H4 (cell line): ENCODE measurements at places on chromosomes 16 and 17.

- DNase-seq = no peak
These were observed 121.1 kb downstream of the SPACA3 start for GRCh38 chr17:33112763-33113162.

DNA sequence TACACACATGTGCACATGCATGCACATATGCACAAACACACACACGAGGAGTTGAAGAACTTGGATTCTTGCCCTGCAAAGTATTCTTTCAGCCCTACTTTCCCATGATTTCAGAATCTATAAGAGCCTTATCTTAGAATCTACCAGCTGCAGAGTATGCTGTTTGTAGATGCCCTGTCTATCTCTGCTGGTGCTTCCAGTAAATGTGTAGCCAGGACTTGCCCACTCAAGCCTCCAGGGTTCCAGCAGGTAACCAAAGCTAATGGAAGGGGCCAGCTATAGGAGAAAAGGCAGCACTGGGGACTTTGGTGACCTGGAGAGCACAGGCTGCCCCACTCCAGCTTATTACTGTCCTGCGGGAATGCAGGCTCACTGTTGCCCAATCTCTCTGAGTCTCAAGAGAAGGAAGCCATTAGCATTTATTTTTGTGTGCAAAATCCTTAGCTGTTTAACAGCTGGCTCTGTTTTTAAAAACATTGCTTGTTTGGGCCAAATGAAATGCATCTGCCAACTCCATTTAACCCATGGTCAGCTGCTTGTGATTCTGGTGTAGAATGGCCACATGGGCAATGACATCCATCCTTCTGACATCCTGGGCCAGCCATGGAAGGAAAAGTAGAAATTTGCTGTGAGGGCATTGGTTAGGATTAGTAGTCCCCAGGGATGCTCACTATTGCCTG is 28.6 kb upstream of the XYLT1 start:
- DNase-seq = no peak

GRCh38 chr17:30840771-30841170 is 9.0 kb downstream of the ATAD5 start:
- DNase-seq = no peak

GRCh38 chr17:61354895-61355874 is 44.5 kb upstream of the TBX2 start:
- no peak for DNase-seq

DNA sequence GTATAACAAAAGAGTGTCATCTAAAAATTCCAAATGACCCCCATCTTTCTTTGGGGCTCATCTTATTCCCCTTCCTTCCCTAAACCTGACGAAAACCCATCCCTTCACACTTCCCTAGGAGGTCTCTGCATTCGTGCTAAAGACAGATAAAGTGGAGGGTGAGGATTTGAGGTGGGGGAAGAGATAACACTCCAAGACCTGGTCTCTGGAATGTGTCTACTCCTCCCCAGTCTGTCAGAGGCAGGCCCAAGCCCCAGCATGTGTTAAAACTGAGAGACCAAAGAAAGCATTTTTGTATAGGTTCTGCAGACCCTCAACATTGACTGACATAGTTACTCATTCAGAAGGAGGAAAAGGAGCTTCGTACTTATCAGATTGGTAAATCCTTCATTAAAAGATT is 11.0 kb upstream of the LHX1 start:
- no peak for DNase-seq

GRCh38 chr16:50326835-50327465 is 41.8 kb downstream of the BRD7 start:
- no peak for DNase-seq

- no peak for DNase-seq
These were observed 146.6 kb downstream of the SKAP1 start for GRCh38 chr17:48283411-48283810.

DNA sequence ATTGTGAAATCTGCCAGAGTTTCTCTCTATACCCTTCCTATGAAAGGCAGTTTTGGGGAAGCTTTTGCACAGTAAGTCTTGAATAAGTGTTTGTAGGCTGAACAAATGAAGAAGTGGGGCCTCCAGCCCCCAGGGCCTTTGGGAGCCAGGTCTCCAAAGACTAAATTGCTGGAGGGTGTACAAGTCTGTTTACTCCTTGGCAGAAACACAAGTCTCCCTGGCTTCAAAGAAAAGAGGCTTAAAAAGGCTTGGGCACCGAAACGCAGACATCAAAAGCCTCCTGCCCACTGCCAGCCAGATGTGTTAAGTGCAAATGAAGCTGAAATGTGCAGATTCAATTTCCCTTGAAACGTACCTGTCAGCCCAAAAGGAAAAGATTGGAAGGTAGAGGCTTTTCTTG is 146.3 kb downstream of the TMEM132E start:
- no peak for DNase-seq

GRCh38 chr16:66263168-66263972 is 103.1 kb upstream of the CDH5 start:
- DNase-seq = peak; percentile 32

DNA sequence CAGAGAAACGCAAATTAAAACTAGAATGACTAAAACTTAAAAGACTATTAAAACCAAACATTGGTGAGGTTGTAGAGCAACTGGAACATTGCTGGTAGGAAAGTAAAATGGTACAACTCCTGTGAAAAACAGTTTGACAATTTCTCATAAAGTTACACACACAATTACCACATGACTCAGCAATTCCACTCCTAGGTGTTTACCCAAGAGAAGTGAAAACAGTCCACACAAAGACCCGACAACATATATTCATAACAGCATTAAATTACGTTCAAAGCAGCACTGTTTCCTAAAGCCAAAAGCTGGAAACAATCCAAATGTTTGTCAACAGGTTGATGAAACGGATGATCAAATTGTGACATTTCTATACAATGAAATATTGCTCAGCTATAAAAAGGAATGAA is 26.5 kb upstream of the ALOX12 start:
- no peak for DNase-seq

DNA sequence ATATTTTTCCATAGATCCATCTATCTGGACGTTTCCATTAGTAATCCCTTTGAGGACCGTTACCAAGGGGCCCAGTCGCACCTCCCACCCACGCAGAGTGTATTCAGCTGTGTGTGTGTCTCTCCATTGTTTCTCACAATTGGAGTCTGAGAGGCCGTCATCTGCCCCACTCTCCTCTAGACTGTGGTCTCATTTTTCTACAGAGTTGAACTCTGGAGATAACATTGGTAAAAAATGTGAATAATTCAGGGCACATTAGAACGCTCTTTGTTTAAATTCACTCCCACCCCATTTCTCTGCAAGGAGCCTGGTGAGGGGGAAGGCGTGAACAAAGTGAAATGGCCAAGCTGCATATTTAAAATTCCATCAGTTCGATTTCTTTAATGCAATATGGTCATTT is 333.1 kb upstream of the MAF start:
- no peak for DNase-seq

DNA sequence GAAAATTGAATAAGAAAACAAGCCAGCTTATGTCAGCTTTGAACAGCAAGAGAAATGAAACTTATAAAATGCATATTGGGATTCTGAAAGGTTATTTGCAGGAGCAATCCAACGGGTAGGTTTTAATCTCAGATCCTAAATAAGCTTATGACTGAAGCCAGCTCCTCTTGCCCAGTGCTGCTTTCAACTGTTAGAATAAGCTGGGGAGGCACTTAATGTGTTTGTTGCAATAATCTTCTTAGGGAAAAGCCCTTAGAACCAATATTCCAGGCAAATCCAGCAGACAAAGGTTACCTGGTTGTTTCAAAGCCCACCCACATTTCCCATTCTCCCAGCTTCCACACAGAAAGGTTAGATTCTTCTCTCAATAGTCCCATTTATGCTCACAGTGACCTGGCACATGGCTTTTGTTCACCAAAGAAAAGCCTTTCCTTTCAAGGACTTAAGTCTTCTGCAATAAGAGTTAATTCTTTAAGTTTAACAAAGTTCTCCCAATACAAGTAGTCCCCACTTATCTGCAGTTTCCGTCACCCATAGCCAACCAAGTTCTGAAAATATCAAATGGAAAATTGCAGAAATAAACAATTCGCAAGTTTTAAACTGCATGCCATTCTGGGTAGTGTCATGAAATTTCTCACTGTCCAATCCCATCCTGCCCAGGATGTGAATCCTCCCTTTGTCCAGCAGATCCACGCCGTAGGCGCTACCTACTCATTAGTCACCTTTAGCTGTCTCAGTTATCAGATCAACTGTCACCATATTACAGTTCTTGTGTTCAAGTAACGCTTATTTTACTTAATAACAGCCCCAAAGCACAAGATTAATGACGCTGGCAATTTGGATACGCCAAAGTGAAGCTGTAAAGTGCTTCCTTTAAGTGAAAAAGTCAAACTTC is 5.9 kb downstream of the TEX2 start:
- DNase-seq = no peak

DNA sequence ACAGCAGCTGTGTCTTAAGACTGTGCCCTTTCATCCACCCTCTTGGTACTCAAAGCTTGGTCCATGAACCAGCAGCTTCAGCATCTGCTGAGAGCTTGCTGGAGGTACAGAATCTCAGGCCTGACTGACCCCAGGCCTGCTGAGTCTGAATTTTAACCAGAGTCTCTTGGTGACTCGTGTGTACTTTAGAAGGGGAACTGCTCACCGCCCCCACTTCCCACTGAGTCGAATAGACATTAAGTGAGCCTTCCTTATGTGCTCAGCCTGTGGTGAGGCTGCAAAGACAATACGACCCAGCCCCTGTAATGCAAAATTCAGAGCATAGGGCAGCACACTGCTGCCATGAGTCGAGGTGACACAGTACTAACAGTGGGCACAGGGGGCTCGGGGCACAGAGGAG is 662.8 kb downstream of the WWOX start:
- no peak for DNase-seq

GRCh38 chr17:57808882-57809281 is 41.0 kb downstream of the MRPS23 start:
- DNase-seq = no peak

DNA sequence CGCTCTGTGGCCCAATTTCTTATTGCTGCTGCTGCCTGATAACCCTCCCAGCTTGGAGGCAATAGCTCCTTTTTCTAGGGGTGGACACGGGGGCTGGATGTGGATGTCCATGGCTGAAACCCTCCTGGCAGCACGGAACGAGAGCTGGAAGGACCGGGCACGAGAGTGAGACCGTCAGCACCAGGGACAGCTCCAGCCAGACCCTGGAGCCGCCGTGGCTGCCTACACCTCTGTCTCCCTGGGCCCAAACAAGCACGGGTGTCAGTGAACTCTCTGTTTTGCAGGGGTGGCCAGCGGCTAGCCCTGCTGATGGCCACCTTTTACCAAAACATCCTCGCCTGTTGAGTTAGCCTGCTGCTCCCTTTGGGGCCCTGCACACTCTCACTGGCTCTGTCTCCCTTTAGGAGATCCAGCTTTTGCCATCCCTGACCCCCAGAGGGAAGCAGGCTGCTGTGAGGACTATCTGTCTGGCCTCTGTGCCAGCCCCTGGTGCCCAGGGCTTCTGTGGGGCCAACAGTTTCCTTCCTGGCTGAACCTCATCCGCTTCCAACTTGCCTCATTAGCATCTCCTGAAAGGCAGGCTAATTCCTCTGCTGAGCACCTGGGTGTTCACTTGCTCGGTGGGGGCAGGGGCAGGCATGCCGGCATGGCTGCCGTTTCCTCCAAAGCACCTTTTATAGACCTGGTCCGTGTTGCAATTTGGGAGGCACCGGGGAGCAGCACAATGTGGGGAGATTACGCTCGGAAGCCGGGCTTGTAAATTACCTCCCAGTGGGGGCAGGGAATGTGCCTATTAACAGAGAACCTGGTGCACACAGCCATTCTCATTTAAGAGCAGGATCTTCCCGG is 118.1 kb downstream of the ENGASE start:
- DNase-seq = no peak

GRCh38 chr17:63826468-63827001 is 696 bp upstream of the PSMC5 start:
- DNase-seq = no peak

DNA sequence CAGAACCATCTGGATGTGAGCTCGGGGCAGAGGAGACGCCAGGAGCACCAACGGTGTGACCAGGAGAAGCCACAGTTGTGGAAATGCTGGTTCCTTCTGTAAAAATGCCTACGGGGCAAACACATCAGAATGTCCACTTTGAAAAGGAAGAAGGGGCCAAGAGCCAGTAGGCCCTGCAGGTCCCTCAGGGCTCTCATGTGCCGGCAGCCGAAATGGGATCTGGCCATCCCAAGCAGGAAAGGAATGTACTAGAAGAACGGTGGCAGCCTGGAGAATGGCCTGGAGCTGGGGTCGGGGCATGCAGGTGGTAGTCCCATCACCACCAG is 162.1 kb upstream of the PLCG2 start:
- DNase-seq = no peak

DNA sequence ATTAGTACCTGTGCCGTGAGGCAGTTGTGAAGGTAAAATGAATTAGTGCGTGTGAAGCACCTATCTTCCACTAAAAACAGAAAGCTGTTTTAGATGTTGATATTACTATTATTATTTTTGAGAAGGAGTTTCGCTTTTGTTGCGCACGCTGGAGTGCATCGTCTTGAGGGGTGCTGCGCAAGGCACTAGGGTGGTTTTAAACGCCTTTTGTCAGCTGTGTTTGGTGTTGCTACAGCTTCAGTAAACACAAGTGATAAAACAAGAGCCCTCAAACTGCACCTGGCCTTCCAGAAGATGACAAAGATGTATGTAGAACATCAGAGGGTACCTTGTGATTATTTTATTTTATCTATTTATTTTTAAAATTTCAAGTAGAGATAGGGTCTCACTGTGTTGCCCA is 38.2 kb downstream of the PLCG2 start:
- no peak for DNase-seq

DNA sequence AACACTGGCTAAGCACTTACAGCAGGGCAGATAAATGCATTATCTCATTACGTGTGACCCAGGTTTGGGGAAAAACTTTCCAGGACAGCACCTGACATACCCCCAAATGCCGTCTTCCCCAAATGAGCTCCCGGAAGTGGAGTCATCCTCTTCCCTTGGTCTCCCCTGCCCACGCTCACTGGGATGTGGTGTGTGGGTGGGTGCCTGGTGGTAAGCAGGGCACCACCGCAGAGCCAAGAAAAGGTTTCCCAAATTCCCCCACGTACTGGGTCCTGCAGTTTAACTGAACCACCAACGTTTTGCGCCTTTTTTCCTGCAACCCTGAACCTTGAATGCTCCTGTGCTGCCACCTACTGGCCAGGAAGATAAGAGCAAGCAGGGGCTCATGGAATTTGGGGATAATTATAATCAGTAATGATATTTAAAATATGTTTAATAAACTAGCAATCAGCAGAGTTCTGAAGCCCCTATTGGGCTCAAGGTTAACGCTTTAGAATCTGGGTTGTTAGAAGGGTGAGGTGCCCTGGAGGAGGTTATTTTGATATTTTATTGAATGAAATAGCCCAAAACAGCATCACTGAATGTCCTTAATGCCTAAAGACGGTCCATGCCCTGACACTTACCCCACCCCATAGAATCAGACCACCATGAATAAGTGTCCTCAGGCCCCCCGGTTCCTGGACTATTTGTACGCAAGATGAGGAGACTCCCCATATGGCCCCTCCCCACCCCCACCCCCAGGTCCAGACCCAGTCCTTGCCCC is 8.0 kb downstream of the SPPL2C start:
- peak; percentile 62 for DNase-seq

- peak; percentile 94 for DNase-seq
These were observed 7.4 kb upstream of the COX10 start for GRCh38 chr17:14061666-14062560.
